ENCODE measurements at places on chromosomes 4 and X.
A peak's percentile ranks its signal among the peaks of the same experiment; 100 is the strongest.

GRCh38 chr4:10240691-10241090 lies 124.1 kb upstream of the WDR1 start:
- no peak for DNase-seq

- DNase-seq, result no peak
Observed at GRCh38 chr4:47646372-47646771, 161.3 kb downstream of the ATP10D start.

DNA sequence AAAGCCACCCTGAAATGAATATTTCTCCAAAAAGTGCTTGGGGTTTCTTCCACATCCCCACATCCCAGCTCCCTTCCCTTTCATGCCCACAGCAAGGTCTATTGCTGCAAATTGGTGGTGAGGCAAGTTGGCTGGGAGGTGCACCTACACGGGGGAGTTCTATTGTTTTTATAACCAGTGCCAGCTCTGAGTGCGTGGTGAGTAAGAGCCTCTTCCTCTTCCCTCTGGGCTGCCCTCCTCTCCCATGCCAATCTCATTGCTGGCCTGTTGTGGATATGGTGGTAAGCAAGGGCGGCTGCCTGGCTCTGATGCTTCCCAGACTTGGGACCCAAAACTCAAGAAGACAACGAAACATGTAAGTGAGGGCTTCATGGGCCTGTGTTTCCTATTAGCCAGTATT lies 204.3 kb downstream of the SHROOM3 start:
- DNase-seq, result peak; percentile 9

DNA sequence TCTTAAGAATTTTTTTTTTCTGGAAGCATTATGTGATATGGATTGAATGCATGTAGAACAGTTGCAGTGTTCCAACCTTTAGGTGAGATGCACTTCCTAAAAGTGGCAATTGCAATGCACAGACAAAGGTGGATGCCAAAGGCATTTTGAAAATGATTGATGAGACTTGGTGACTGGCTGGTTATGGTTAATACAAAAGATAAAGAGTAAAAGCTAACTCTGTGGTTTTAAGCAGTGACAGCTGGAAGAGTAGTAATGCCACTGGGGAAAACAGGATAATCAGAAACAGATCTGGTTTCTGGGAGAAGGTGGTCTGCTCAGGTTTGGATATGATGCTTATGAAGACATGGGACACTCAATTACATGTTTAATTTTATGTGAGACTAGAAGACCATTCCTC lies 345.6 kb downstream of the RPA4 start:
- no peak for DNase-seq

DNA sequence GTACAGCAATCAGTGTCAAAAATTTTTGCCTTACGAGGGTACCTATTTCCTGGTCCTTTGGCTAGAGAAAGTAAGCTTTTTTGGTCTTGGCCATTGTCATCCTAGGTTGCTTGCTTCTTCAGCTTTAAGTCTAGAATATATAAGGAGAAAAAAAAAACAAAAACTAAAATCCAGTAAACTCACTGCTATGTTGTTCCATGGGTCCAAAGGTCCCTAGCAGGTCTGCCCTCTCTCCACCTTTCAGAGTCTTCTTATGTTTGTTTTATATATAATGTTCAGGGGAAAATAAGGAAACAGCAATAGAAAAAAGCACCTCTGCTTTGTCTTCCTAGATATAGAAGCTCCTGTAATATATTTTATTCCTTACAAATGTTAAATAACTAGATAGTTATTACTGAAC lies 18.1 kb upstream of the BMP2K start:
- DNase-seq, result no peak
